ENCODE measurements at places on chromosomes 7 and 10.

- DNase-seq = peak; percentile 83
These were observed 54.9 kb upstream of the ZNF800 start for GRCh38 chr7:127447326-127447945.

GRCh38 chr7:47520406-47520805 lies 61.5 kb downstream of the TNS3 start:
- no peak for DNase-seq

GRCh38 chr7:41886901-41887311 lies 184.0 kb upstream of the INHBA start:
- no peak for DNase-seq

DNA sequence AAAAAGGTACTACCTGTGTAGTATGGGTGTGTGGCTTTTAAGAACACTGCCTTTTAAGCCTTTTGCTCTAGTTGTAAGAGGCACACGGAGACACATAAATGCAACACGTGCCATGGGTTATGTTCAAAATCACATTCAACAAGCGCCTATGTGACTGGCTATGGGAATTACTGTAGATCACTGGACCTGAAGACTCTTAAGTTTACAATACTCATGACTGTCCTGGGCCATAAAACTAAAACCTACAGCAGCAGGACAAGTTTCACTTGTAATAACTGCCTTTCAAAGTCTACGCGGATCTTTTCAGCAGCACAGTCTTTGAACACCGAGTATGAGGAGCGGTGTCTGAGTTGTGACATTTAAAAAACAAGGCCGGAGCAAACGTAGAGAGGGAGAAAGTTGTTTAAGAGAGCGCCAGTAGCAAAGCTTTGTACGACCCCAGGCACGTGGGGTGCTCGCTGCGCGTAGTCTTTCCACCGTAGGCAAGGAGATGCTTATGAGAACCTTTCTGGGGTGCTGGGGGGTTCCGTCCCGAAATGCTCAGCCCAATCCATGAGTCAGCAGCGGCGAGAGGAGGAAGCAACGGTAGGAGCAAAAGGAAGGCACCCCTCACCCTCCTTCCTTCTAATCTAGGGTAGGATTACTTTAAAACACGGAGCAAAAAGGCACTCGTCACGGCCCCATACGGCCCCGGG lies 662 bp downstream of the DNAJC2 start:
- no peak for DNase-seq

- no peak for DNase-seq
These were observed 106.3 kb downstream of the TMEM26 start for GRCh38 chr10:61346796-61347413.

DNA sequence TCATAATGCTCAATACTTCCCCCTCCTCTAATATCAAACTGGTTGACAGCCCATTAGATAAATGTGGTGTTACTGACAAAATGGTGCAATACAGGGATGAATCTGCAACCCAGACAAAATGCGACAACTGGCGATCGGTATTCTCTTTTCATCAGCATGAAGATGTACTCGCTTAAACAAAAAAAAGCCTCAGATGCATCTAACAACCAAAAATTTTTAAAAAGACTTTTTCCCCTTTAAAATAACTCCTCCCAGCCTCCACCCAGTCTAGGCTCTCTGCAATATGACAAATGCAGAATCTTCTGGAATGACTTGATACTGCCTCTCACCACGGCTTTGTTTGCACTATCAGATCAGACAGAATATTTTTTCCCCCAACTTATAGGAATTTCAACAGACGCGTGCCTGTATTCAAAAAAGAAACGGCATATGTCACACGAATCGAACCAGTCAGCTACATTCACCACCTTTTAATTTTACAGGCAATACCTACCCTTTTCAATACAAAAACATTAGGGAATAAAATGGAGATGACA lies 1.2 kb downstream of the YWHAG start:
- DNase-seq = no peak

DNA sequence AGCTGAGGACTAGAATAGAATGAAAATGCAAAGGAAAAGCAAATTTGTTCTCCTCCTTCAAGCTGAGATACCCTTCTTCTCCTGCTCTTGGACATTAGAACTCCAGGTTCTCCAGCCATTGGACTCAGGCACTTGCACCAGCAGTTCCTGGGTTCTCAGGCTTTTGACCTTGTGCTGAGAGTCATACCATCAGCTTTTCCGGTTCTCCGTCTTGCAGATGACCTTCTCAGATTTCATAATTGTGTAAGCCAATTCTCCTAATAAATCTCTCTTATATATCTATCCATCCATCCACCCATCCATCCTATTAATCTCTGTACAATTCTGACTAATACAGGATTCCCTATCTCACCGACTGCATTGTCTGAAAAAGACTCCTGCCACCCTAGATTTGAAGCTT lies 108.3 kb downstream of the AHR start:
- DNase-seq = no peak

DNA sequence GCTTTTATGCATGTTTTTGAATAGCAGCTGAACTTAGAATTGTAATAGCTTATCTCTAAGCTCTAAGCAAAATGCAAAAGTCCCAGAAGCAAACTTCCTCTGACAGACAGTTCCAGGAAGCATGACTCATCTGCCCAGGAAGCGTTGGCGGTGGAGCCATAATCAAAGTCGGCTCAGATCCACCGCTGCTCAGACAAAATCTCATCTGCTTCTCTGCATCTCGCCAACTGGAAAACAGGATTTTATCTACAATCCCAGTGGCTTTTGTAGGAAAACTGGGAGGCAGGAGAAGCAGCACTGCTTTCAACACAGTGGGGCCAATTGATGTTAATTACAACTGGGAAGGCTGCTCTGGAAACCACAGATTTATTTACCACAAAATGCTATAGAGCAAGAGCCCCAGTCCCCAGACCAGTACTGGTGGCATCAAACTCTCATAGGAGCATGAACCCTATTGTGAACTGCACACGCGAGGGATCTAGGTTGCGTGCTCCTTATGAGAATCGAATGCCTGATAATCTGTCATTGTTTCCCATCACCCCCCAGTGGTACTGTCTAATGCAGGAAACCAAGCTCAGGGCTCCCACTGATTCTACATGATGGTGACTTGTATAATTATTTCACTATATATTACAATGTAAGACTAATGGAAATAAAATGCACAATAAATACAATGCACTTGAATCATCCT lies 99.9 kb downstream of the CUBN start:
- peak; percentile 68 for DNase-seq

DNA sequence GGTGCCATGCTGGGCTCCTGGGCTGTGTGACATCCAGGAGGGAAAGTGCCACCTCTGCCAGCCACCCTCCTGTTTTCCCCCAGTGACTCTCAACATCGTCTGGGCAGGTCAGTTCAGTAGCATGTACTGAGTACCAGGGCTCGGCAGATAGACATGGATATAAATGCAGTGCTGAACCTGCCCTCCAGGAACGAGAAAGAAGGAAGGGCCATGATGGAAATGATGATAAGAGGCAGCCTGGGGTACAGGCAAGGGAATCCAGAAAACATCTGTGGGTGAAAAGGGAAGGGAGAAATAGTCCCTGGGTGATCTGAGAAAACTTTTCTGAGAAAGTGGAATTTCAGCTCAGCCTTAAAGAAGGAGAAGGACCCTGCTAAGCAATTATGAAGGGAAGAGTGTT lies 12.1 kb downstream of the CNNM1 start:
- no peak for DNase-seq

DNA sequence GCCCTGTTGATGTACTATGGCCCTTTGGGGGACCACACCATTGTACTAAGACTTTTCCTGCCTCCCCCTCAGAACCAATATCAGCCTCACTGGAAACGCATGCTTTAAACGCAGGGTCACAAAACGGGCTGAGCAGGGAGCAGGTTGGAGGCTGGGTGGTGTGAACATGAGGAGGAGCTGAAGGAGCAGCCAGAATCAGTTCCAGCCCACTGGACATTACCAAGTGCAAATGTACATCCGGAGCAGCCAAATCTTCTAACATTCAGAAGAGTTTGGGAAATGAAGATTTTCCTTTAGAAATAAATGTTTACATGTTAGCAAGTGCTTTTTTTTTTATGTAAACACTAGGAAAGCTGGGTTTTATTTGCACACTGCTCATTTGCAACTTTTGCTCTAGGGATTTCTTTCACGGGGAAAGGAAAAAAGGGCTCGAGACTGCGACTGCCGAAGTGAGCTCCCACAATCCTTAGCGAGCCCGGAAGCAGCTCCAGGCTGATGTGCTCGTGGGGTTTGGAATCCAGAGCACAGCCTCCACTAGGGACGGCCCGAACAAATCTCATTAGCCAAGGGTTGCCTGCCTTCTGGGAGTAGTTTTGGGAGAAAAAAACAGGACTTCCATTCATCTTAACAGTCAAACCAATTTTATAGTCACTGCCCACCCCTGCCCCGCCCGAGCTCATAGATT lies 108.0 kb upstream of the YAE1 start:
- DNase-seq = no peak

DNA sequence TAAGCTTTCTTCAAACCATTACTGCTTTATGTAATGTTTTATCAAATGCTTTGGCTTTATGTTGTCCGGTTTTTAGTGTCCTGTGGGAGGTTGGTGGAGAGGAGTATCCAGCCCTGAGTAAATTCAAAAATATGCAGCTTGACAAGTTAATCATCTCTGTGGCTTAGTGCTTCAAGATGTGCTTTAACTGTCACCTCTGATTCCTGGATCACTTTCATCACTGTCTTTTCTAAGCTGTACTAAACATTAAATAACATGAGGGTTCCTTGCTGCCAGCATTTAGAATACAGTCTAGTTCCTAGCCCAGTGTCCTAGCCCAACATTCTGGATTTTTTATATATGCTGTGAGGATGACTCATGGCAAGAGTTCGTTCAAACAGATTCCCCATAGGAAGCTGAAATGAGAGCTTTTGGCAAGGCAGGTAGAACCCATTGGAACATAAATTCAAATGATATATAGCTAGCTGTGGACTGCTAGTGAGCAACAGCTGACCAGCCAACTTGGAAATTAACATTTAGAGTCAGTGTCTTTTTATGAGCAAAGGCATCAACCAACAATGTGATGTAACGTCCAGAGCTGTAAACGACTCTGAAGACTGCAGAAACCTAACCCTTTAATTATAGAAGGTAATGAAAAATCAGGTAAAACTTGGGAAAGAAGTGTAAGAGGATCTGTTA lies 80.6 kb upstream of the OIT3 start:
- no peak for DNase-seq

GRCh38 chr10:116888380-116889055 lies 39.2 kb downstream of the ENO4 start:
- no peak for DNase-seq

GRCh38 chr7:25669961-25670841 lies 441.9 kb upstream of the NPVF start:
- DNase-seq = no peak

GRCh38 chr7:36010656-36011587 lies 142.1 kb upstream of the EEPD1 start:
- DNase-seq = no peak

- no peak for DNase-seq
These were observed 45.4 kb downstream of the CACNB2 start for GRCh38 chr10:18185621-18186020.

- DNase-seq = no peak
These were observed 9.4 kb downstream of the FASTK start for GRCh38 chr7:151071032-151071866.

GRCh38 chr10:69831231-69831855 lies 29.6 kb downstream of the COL13A1 start:
- no peak for DNase-seq

DNA sequence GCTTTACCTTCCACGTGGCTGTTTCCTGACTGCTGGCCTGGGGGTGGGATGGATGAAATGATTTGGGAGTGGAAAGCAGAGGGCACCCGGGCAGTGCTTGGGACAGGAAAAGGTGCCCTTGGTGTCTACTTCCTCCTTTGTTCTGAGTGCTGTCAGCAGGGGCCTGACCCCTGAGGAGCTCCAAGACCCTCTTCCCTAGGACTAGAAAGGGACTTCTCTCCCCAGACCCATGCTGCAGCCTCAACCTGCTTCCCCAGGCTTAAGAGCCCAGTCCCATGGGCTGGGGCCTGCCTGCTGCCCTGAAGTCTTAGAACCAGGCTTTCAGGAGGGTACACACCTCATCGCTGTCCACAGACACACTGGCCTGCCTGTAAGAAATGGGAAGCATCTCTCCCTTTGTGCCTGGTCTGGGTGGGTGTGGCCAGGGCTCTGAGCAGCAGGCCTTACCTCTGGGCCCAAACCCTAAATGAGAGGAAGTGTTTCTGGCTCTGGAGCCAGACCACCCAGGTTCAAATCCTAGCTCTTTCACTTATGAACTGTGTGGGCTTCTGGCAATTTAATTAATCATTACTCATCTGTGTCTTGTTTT lies 12.9 kb downstream of the CDH23 start:
- DNase-seq = no peak

- no peak for DNase-seq
These were observed 22.4 kb downstream of the PDLIM1 start for GRCh38 chr10:95268438-95268837.

DNA sequence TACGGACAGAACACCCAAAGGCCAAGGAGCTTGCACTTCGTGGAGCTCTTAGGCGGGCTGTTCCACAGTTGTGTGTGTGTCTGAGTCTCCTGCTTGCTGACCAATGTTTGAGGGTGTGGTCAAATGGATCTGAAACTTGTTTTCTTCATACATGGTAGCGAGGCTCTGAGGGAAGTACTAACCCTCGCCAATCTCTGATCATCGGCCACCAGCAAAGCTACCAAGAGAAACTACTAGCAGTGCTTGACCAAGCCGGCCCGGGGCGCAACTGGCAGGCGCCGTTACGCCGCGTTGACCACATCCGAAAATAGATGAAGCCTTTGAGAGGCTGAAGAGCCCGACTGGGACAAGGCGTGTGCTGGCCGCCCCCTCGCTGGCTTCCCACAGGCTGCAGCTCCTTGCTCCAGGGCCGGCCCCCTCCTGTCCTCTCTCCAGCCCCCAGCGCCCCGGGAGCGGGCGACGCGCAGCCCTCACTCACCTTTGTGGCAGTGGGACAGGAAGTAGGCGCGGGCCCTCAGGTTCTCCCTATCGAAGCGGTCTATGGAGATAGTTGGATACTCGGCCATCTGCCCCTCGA lies 384 bp downstream of the DCLRE1C start:
- DNase-seq = no peak

DNA sequence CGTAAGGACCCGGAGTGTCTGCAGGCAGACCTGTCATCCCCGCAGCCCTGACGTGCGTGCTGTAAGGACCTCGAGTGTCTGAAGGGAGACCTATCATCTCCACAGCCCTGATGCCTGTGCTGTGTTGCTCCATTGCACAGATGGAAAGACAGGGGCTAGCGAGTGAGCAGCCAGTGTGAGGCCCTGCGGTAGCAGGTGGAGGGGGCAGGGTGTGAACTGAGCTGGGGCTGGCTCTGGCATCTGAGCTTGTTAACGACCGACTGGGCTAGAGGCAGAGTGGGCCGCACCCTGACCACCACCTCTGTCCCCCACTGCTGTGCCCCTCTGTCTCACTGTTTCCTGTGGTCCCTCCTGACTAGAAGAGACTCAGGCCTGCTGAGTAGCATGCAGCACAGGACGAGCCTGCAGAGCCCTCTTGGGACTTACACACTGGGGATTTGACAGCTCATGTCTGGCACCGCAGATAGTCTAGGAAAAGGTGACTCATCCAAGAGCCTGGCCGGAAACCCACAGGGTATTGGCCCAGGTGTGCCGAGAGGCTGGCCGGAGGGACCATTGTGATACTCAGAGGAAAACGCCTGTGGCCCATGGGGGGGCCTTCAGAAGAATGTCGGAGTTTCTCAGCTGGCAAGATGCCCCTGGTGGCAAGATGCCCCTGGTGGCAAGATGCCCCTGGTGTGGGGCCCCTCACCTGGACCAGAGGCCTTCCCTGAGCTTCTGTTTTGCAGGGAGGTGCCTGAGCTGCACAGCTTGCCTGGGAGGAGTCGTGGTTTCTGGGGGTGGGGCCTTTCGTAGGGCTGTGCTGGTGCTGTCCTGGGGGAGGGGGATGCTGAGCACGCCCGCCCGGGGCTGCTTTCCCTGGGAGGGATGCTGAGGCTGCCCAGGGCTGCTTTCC lies 34.3 kb downstream of the INPP5A start:
- peak; percentile 88 for DNase-seq

All from bone marrow (tissue), 2 donors.